ENCODE measurements at places on chromosomes 6 and 20.

- no peak for DNase-seq
These were observed 293.2 kb downstream of the QKI start for GRCh38 chr6:163707387-163708355.

GRCh38 chr6:26301638-26302037 lies 63.4 kb upstream of the BTN3A2 start:
- DNase-seq = no peak

DNA sequence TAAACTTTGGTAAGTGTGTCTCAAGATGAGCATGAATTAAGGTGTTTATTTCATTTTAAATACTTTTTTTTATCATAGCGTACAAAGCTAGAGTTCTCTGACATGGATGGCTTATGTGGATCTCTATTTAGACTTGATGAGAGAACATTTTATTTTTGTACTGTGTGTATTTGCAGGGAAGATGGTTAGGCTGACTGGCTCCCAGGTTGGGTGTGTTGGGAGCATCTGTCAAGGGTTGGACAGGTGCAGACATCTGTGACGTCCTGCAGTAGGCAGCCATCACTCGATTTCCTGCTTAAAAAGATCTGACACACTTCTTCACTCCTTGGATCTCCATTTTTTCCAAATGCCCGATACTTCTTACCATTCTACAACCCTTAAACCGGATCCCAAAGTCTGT lies 221.9 kb upstream of the QKI start:
- DNase-seq = no peak

DNA sequence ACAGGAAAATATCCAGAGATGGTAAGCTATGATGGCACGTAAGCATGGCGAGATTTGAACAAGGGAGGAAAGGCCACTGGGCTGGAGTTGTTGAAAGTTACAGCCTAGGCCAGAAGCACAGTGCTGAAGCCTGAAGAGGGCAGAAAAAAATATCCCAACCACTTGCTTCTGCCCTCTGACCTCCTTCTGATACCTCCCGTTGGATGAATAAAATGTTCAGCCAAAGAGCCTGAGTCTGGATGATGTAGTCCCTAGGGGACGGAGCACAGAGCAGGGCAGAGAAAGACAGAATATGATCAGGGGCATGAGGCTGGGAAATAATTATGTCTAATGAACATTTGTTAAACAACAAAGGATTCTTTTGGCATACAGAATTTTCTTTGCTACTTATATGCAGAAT lies 19.7 kb downstream of the KLHL31 start:
- DNase-seq = no peak

DNA sequence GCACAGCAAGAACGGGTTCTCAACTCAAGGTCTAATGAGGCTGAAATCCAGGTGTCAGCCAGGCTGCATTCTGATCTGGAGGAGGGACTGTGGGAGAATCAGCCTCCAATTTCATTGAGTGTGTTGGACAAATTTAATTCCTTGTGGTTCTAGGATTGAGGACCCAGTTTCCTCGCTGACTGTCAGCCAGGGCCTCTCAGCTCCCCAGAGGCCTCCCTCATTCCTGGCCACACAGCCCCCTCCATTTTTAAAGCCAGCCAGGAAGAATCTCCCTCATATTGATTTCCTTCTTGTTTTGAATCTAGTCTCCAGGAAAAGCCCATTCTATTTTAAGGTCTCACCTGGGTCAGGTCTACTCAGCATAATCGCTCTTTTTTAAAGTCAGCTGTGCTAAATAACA lies 73.7 kb upstream of the ARMC2 start:
- no peak for DNase-seq

GRCh38 chr6:16840291-16840690 lies 79.0 kb upstream of the ATXN1 start:
- DNase-seq = no peak

- no peak for DNase-seq
These were observed 41.4 kb downstream of the KIZ start for GRCh38 chr20:21167261-21167660.
